G401 (cell line): ENCODE measurements at places on chromosomes 5 and 9. TPM values are rescaled to one million over a fixed set of nuclear protein-coding genes. Genes with fewer than 3 reads are reported as not detected.

- DNase-seq = peak; percentile 53
These were observed 848 bp downstream of the RAD50 start for GRCh38 chr5:132557478-132558172.

DNA sequence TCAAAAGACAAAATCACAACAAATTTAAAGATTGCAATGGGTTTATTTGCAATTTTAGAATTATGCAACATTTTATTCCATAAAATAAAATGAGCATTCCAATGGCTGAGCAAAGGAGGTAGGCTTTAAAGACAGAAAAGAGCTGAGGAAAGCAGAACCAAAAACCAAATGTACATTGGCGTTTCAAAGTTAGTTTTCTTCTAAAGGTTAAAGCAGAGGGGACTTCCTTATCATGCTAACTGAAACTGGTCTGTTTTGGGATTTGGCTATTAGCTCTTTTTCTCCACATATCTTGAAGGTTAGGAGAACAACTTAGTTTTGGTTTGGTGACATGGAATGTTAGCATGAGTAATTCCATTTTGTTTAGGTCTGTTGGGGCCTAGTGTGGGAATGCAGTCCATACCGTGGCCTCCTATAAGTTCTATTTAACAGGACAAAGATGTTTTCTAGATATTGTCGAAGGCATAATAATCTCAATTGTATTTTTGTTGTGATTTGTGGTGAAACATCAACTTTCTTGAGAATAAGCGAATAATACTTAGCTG, 20.3 kb downstream of the DCP2 start:
- DNase-seq = no peak

DNA sequence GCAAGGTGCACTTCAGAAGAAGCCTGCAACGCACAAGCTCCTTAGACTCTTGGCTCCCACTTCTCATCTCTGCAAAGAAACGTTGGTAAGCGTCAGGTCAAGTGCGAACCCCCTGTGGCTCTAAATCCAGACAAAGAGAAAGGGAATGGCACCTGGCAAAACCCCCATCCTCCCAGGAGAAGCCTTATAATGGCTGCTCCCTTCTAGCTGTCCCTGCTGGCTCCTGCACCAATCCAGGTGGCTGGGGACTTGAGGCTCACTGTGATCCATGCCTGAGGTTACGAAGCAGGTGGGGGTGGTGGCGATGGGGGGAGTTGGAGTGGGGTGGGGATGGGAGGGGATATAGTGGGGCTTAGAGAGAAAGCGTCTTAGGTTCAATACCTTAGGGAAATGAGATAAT, 272.8 kb downstream of the DENND1A start:
- DNase-seq = no peak

KIF4B gene
- total RNA-seq = 0.06 and 0.07 TPM in 2 replicates

- no peak for DNase-seq
These were observed 304.0 kb downstream of the PJA2 start for GRCh38 chr5:109105631-109106267.
